ENCODE measurements at places on chromosomes 7 and 10.
A peak's percentile ranks its signal among the peaks of the same experiment; 100 is the strongest.

GRCh38 chr10:70331486-70332268 lies 47.9 kb upstream of the NPFFR1 start:
- DNase-seq, result no peak

GRCh38 chr7:138705167-138705566 lies 4.0 kb upstream of the SVOPL start:
- no peak for DNase-seq

DNA sequence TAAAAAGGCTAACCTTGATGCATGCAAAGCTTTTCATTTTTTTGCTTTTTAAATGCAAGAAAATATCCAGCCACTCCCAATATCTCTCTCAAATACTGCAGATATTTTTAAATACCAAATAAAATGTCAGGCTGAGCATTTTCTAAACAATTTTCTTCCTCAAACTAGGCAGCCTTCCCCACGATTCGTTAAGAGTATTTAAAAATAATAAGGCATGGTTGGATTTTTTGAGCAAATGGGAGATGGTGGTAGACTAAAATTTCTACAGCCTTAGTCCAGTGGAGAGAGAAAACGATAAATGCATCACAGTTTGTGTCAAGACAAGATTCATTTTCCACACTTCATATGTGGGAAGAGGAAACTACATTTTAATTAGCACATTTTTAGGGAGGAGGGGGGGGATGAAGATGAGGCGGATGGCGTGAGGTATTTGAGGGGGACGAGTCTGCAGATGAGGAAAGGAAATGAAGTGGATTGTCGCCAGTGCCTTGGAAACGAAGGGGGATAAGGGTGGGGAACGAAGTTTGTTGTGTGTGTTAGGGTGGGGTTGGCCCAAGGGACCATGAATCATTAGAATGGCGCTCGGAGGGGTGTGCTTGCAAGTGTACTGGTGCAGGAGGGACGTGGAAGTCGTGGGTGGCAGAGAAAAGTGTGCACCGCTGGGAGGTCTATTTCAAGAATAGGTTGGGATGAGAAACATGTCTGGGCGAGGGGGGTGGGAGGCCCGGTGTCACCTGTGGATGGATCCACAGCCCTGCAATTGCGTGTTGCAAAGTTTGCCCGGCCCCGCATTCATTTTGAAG lies 1.2 kb upstream of the ADD3 start:
- peak; percentile 63 for DNase-seq

DNA sequence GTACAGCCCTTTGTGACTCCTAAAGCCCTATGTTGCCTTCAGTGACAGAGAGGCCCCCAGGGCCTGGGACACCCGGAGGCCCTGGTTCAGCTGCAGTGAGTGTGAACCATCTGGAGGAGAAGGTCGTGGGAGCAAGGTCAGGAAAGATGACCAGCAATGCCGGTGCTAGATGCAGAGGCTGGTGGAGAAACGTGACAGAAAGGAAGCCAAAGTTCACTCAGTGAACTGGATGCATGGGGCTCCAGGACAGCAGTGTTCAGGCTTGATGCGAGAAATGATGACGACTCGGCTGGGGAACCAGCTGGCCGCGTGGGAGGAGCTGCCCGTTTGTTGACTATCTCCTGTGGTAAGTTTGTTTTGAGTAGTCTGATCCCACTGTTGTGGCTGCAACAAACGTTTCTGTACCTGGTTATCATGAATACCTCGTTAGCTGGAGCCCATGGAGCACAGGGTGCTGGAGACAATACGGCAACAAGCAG lies 54.1 kb upstream of the MKRN1 start:
- DNase-seq, result no peak

- DNase-seq, result no peak
Measured at GRCh38 chr10:24494236-24494635, 229.5 kb downstream of the ARHGAP21 start.

DNA sequence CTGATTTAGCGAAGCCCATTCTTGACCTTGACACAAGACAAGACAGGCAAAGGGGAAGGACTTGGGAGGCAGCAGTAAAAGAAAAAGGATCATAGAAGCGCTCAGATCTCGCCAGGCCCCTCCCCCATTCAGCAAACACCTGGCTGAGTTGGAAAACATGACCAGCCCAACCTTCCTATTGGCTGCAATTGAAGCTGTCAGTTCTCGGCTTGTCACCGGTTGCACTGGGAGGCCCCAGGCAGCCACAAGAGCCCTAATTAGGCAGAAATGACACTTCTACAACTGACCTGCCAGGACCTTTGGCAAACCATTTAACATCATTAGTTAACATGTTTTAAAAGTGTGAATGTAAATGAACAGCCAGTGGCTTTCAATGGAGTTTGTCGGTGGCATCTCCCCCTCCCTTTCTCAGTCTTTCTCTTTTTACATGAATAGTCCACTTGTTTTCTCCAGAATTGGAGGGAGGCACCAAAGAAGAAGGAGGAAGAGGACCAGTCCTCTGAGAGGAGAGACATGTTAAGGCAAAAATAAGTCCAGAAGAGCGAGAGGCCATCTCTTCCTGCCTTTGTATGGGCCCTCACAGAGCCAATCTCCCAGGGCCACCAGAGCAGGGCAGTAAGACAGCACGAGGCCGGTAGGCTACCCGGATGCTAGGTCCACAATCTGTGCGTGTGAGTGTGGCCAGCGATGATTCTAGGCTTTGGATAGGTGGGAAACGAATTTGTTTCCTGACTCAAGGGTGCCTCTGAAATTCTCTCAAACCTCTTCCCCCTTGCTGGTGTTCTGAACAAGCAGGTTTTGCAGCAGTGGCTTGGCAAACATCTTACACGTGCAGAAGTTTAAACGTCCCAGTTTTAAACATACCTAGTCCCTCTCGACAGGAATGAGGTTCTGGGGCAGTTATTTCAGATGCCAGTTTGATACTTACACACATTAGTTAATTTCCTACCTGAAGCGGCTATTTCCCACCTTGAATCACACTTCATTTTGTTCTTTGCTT lies 15.0 kb upstream of the ENO4 start:
- no peak for DNase-seq

GRCh38 chr7:157437519-157438061 lies 100.8 kb downstream of the DNAJB6 start:
- no peak for DNase-seq

GRCh38 chr10:118628397-118628796 lies 32.9 kb upstream of the PRLHR start:
- no peak for DNase-seq

DNA sequence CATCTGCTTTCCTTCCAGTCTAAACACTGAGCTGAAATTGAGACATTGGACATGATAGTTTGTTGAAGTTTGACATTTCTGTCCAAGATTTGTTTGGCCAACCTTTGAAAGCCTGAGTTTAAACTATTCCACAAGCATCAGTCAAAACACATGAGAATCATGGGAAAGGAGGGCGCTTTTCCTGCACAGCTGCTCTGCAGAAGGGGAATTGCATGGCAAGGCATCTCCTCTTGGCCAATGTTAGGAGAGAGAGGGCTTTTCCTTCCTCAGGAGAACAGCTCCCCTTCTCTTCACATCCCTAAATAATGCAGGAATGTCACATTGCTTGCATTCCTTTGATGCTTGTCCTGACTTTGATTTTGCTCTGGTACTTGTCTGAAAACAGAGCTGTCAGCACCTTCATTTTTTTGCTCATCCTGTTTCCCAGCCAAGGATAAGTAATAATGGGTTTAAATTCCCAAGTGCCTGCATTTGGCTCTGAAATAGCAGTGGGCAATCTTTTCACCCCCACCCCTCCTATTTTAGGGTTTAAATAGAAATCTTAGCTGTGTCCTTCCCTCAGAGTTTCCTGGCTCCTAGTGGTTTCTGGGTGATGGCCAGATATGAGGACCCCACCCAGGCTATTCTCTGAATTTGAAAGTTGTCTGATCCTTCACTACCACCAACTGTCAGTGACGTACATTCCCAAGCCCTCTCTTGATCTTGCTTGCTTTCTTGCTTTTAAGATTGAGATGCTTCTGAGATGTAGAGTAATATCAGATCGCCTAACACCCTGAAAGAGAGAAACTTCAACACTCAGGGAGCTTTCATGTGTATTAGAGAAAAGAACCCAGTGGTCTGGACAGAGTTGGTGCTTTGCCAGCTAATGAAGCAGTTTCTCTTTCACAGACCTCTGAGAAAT lies 75.2 kb upstream of the NPVF start:
- DNase-seq, result no peak

- DNase-seq, result no peak
Measured at GRCh38 chr7:1740214-1740613, 70.1 kb downstream of the ELFN1 start.

DNA sequence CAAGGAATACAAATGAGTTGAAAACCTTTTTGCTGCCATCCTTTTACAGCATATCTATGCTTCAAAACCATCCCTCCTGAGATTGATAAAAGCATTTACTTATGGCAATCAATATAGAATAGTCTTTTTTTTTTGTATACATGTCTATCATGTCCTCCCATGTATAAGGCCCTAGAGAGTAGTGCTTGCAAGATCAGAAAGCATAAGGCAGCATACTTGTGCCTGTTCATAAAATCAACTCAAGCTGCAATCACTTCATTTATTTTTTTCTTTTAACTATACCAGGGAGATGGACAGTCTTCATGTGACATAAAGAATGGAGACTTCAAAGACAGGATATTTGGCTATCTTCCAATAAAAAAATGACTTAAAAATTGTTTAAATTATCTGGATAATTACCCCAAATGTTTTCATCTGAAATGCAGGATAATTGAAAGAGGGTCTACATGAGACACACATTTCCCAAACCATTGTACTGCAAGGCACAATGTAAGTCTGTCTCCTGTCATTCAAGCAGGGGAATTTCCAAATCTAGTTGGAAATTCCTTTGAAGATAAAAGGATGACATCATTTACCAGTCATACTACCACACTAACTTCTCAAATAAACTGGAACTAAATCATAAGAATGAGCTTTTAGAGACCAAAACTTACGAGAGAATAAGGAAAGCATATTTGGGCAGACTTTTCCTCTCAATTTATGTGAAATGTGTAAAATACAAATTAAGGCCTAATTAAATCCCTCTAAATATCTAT lies 22.5 kb downstream of the LRRN3 start:
- DNase-seq, result no peak

DNA sequence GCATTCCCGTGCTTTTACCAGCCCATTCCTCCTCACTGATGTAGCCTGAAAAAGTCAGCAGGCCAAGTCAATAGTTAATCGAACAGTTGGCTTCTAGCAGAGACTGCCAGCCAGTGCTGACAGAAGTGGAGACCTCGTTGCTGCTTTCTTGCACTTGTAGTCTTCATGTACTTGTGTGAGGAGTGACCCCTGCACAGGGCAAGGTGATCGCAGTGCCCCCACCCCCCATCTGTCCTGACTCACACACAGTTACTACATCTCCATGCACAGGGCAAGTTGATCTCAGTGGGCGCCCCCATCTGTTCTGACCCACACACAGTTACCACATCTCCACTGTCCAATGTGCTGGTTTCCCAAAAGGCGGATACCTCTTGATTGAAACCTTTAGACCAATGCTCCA lies 34.2 kb downstream of the C10orf71 start:
- DNase-seq, result no peak

GRCh38 chr10:89301721-89302445 lies at the start of gene IFIT2:
Gene IFIT2 (plus strand): TSS chr10:89302046. CDS start chr10:89302124, 78 bp downstream.
- no peak for DNase-seq

GRCh38 chr7:101563198-101563901 lies 65.7 kb downstream of the MYL10 start:
- DNase-seq, result no peak

- no peak for DNase-seq
Measured at GRCh38 chr7:83836028-83836427, 187.1 kb upstream of the SEMA3E start.

DNA sequence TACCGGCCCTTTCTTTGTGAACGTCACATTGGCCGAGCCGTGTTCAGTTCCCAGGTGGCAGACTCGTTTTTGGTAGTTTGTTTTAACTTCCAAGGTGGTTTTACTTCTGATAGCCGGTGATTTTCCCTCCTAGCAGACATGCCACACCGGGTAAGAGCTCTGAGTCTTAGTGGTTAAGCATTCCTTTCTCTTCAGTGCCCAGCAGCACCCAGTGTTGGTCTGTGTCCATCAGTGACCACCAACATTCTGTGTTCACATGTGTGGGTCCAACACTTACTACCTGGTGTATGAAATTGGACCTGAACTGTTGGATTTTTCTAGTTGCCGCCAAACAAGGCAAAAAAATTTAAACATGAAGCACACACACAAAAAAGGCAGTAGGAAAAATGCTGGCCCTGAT lies 9.9 kb upstream of the CSGALNACT2 start:
- no peak for DNase-seq

DNA sequence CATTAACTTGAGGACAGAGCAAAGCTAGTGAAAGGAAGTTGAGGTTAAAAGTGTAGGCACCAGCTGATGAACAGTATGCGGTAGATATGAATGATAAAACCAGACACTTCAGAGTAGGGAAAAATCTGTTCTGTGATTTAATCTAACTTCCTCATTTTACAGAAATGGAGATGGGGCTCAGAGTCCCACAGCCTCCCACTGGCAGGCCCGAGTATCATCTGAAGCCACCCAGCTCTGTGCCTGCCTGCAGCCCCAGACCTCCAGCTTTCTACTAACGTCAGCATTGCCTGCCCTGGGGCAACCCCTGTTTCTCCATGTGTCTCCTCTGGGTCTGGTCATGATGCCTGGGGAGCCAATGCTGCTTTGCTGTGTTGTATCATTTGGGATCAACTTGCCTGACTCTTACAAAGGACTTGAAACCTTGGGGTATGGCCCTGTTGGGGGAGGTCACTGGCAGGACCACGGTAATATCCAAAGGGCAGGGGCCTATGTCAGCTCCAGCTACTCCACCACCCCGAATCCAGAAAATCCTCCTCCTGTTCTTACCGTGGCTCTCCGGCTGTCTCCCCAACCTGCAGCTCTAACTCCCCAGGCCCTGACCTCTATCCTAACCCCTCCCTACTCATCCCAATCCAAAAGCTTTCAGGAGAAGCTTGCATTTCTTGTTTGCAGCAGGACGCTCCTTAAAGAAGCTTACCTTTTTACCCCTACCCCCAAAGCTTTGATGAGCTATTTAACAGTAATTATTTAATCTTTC lies 56.2 kb upstream of the NPY start:
- DNase-seq, result no peak

- DNase-seq, result no peak
Measured at GRCh38 chr10:110144507-110144906, 62.9 kb upstream of the MXI1 start.

DNA sequence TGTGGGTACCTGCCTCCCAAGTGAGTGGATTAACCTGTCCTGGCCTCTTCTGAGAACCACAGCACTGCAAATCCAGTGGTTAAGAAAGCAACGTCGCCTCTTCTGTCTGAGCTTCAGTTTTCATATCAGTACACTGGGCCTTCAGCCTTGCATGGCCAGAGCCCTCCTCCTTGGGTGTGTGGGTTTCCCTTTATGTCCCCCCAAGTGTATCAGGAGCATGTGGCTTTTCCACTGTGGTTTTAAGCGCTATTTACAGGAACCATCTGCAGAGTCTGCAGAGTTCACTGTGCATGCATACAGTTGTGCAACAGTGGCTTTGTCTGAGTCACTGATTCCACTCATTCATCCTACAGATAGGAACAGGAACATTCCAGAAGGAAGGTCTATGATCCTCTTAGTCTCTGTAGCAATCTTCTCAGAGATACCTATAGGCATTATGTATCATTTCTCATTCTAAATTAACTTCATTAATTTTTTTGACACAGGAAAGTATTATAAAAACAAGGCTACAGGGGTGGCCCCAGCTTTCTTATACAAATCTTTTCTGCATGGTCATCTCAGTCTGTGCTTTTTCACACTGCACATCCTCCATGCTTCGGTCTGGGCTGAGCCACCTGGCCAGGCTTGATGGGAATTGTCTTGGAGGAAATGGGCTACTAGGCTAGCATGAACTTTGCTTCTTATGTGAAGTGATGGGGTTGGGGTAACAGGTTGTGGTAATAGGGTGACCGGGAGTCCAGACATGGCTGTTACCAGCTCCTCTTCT lies 17.1 kb downstream of the MBL2 start:
- DNase-seq, result no peak

GRCh38 chr7:43639858-43640491 lies 57.1 kb downstream of the STK17A start:
- no peak for DNase-seq
